ENCODE measurements at places on chromosomes 12 and 14.

- DNase-seq, result no peak
These were observed 181.2 kb downstream of the TMTC2 start for GRCh38 chr12:82867762-82868500.

- no peak for DNase-seq
These were observed 5.9 kb upstream of the KRT6A start for GRCh38 chr12:52498946-52499345.

DNA sequence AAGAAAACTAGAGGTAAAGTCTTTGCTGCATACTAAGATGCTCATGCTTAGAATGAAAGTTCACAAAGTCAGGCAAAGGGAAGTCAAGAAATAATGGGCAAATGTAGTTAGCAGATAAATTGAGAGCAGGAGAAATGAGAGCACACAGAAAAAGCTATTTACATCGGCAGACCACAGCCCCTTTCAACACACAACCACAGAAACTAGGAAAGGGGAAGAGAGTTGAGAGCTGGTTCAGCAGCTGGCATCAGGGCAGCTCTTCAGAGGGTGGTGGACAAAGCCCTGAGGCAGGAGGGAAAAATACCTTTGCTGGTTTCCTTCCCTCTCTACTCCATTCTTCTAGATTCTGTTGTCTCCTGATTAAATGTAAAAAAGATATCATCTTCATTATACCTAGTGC, 95.4 kb upstream of the ANO4 start:
- DNase-seq, result no peak

DNA sequence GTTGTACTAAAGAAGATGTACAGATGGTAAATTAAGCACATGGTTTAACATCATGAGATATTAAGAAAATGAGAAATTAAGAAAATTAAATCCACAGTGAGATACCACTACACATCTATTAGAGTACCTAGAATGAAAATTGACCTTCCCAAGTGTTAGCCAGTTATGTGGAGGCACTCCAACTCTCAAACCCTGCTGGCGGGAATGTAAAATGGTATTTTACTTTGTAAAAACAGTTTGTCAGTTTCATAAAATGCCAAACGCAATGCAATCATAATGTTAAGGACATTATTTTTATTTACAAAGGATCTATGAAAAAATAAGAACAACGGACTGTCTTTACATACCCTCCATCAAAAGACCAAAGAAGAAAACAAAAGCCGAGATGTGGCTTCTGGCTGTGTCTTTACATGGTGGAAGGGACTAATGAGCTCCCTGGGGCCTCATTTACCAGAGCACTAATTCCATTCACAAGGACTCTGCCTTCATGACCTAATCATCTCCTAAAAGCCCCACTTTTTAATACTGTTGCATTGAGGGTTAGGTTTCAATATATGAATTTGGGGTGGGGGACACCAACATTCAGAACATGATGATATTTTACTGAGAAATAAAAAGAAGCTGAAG, 1178.7 kb downstream of the AACS start:
- no peak for DNase-seq

Measured in erythroblast (primary cell).